ENCODE measurements at places on chromosomes 3 and 15.

DNA sequence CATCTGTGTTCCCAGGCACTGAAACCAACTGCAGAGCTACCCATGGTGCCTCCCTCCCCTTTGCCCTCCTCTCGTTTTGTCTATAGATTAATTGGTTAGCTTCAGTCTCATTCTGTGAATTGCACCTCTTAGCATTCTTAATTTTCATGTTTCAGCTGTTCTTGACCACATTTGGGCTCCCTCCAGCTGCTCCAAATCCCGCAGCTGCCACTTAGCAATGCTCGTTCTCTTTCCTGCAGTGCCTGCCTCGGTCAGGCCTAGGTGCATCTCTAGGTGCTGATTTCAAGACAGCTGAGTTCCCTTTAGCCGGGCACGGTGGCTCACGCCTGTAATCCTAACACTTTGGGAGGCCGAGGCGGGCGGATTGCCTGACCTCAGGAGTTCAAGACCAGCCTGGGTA lies 47.0 kb upstream of the SMAD3 start:
- ATAC-seq: no peak

DNA sequence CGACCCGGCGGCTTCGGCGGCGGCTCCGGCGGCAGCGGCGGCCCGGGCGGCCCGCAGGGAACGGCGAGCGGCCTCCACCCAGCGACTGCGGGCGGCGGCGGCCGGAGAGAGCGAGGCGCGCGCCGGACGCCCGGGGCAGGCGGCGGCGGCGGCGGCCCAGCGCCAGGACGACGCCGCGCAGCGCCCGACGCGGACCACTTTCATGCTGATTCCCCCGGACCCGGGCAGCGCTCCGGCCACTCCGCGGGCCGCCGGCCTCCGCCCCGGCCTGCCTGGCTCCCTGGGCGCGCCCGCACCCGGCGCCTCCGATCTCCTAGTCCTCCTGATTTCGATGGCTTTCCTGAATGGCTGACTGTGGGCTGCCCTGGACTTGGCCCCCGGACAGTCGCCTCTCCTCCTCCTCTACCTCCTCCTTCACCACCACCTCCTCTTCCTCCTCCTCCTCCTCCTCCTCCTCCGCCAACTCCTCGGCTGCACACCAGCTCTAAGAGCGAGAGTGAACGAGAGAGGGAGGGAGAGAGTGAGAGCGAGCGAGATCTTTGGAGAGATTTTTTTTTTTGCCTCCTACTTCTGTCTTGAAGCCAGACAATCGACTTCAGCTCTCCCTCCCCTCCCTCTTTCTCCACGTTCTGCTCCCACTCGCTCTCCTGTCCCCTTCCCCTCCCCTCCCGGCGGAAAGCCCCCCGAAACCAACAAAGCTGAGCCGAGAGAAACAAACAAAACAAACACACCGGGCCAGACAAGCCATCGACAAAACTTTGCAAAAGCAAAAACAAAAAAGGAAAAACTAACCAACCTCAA lies 844 bp downstream of the NR2F2 start:
- ATAC-seq: no peak

- peak; percentile 97 for ATAC-seq
Measured at GRCh38 chr3:190566043-190566933, 52.4 kb downstream of the IL1RAP start.

GRCh38 chr3:113268311-113268710 lies 57.0 kb downstream of the BOC start:
- ATAC-seq: no peak

GRCh38 chr3:45704301-45704943 lies 15.2 kb downstream of the SACM1L start:
- ATAC-seq: no peak

- ATAC-seq: no peak
Measured at GRCh38 chr3:41673650-41674049, 288.3 kb downstream of the ULK4 start.

DNA sequence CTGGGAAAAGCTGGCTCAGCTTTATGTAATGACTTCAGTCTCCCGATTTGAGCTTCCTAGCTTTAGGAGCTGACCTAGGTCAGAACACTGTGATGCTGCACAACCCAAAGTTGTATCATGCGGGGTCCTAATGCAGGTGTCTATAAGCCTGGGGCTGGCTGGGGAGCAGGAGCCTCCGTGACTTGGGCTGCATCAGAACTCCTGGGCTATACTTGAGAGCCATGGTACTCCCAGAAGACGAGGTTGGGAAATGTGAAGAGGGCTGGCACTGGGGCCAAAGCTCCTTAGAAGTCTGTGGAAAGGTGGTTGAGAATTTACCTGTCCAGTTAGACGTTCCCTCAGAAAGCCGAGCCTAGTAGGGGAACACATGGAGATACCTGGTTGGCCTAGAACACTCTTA lies 57.0 kb downstream of the BSN start:
- no peak for ATAC-seq

GRCh38 chr3:172040981-172041963 lies 1.9 kb downstream of the FNDC3B start:
- no peak for ATAC-seq

GRCh38 chr3:53103397-53104296 lies 26.6 kb downstream of the RFT1 start:
- ATAC-seq: no peak

GRCh38 chr15:63938486-63939061 lies 104.8 kb upstream of the HERC1 start:
- no peak for ATAC-seq

- ATAC-seq: no peak
Measured at GRCh38 chr15:34456658-34457057, 19.1 kb upstream of the GOLGA8A start.

DNA sequence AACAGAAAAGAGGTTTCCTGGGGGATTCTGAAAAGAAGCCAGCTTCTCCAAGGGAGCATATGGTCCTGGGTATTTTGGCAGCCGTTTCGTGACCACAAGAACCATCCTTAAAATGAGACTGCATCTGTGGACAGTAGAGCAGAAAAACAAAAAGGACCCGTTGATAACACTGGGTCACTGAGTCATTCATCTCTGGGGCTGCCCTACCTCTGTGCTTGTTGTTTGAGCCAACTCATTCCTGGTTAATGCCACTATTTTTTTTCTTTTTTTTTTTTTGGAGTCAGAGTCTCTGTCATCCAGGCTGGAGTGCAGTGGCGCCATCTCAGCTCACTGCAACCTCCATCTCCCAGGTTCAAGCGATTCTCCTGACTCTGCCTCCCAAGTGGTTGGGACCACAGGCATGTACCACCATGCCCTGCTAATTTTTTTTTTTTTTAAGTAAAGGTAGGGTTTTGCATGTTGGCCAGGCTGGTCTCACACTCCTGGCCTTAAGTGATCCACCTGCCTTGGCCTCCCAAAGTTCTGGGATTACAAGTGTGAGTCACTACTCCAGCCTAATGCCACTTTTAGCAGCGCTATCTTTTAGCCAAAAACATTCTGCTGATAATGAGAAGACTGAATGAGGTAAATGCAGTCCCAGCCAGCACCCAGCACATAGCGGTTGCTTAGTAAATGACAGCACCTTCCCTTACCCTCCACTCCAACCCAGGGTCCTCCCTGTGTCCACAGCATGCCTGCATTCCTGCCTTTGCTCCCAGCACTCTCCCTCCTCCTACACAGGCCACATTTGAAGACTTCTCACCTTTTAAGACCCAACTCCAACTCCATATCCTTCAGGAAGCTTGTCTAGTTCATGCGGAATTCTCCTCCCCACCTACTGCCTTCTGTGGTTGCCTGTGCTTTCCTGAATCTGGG lies 9.1 kb upstream of the ISL2 start:
- ATAC-seq: peak; percentile 47

GRCh38 chr3:47536221-47536891 lies 22.8 kb upstream of the ELP6 start:
- no peak for ATAC-seq

DNA sequence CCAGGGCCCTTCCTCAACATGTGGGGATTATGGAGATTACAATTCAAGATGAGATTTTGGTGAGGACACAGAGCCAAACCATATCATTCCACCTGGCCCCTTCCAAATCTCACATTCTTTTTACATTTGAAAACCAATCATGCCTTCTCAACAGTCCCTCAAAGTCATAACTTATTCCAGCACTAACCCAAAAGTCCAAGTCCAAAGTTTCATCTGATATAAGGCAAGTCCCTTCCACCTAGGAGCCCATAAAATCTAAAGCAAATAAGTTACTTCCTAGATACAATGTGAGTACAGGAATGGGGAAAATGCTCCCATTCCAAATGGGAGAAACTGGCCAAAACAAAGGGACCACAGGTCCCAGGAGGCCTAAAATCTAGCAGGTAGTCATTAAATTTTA lies 309.5 kb upstream of the SLITRK3 start:
- no peak for ATAC-seq

DNA sequence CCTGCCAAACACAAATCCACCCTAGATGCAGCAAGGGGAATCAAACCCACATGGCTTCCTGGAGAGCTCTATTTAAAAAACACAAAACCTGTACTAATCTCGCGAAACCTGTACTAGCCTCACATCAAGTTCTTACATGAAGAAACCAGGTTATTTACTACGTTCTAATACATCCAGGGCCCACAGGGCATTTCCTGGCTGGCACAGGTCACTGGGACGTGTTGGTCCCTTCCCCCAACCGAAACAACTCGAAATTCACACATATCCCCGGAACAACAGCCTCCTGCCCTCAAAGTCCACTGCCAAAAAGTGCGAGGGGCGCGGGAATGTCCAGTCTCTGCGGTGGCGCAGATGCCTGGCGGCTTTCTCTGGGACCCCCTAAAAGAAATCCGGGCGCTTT lies 955 bp downstream of the CDCP1 start:
- peak; percentile 18 for ATAC-seq

DNA sequence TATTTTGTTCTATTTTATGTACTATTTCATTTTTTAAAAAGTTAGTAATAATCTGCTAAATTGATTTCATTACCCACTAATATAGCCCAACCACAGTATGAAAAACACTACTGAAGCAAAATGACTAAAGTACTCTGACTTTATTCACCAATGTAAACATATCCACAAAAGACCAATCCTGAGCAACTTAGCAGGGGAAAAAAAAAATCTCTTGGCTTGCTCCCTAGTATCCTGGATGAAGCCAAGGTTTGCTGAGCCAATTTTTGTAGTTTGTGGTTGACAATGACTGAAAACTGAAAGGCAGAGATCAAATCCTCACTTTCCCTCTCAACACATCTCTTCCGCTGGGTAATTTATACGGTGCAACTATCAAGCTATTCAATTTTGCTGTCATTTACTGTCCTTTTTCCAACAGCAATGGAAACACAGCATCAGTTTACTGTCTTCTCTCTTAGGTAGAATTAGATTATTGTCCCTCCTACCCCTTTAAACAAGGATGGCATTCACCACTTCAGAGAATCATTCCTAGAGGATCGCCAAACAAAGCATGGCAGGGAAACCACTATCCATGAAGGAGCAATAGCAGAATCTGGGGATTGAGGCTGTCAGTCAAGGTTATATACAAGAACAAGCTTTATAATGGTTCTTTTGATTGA lies 149.7 kb downstream of the THRB start:
- no peak for ATAC-seq

GRCh38 chr3:157463816-157464215 lies 27.2 kb downstream of the PTX3 start:
- no peak for ATAC-seq

DNA sequence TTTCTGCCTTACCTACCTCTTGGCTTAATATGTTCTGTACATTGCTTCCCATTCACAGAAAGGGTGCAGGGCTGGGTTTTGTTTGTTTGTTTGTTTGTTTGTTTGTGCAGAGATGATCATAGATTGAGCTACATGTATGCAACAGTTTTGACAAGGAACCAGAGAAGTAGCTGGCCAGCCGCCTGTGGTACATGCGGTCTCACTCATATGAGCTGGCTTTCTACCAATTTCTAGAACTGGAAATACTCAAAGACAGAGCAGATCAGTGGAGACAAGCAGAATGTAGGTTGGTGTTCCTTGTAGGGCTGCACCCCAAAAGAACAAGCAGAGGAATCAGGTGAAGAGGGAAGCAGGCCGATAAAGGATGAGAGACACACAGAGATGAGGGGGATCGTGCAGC lies 502.7 kb downstream of the SOX2 start:
- no peak for ATAC-seq

DNA sequence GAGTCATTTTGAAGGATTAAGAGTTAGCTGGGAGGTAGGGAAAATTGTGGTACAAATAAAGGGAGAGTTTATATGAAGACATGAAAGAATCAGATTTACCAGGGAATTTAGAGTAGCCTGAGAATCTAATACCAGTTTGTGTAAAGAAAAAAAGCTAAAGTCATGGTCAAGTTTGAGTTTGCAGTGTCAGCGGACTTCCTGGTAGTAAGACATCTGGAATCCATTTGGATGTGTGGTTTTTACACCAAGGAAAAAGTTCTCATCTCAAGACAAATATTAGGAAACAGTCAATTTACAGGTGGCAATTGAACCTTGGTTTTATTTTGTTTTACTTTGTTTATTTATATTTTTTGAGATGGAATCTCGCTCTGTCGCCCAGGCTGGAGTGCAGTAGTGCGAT lies 1.5 kb upstream of the P2RY12 start:
- ATAC-seq: no peak

DNA sequence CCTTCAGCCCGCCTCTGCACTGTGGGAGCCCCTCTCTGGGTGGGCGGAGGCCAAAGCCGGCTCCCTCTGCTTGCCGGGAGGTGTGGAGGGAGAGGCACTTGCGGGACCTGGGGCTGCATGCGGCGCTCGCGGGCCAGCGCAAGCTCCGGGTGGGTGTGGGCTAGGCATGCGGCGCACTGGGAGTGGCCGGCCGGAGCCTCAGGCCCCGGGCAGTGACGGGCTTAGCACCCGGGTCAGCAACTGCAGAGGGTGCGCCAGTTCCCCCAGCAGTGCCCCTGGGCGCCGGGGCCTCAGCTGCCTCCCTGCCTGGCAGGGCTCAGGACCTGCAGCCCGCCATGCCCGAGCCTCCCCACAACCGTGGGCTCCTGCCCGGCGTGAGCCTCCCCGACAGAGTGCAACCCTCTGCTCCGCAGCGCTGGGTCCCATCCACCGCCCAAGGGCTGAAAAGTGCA lies 98.9 kb upstream of the POU1F1 start:
- ATAC-seq: no peak

DNA sequence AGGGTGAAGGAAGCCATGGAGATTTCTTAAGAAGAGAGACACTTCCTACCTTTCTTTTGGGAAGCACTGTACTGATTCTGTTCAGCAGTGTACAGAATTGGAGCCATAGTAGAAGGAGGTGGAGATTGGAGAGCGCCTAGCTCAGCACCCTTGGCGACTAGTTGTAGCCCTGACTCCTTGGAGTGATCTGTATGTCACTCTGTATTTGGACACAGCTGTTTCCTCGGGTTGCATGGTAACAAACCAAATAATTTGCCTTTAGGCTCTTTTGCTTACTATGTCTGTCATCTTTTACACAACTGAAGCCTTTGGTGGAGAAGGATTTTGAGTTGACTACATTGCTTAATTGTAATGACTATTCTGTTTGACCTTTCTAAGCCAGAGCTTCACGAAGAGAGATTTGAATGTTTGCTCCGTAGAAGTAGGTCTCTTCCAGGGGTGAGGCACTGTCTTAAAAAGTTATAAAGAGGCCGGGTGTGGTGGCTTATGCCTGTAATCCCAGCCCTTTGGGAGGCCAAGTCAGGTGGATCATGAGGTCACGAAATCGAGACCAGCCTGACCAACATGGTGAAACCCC lies 77.1 kb downstream of the AKAP13 start:
- no peak for ATAC-seq

All from SK-N-SH treated with all-trans-retinoic acid at 6 μM for 48 hours (cell line).